ENCODE measurements at places on chromosomes 12 and 14.

DNA sequence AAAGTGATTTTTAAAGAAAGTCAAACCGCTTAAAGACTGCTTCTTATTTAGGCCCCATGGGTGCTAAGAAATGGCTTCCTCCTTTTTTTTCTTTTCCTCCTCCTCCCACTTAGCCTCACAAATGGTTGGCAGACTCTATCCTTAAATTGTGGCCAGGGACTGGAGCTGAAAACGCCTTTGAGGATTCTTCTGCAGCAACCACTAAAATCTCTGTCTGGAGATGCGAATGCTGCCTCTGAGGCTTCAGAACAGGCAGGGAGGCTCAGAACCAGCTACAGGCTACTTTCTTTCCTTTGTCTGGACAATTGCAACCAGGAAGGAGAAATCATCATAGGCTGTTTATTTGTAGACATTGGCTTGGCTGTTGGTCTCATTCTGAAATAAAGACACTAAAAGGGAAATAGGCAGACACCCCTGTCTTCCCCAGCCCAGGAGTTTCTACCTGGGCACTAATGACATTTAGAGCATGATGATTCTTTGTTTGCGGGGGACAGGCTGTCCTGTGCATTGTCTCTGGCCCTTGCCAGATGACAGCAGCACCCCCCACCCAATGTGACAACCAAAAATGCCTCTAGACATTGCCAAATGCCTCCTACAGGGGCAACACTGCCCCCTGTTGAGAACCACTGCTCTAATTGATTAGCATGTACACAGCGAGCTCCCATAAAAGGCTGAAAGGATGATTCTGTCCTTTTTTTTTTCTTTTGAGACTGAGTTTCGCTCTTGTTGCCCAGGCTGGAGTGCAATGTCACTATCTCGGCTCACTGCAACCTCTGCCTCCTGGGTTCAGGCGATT lies 50.3 kb downstream of the MAP1LC3B2 start:
- DNase-seq: peak; percentile 38

- DNase-seq: no peak
Measured at GRCh38 chr14:102731871-102732800, 45.1 kb upstream of the TRAF3 start.

DNA sequence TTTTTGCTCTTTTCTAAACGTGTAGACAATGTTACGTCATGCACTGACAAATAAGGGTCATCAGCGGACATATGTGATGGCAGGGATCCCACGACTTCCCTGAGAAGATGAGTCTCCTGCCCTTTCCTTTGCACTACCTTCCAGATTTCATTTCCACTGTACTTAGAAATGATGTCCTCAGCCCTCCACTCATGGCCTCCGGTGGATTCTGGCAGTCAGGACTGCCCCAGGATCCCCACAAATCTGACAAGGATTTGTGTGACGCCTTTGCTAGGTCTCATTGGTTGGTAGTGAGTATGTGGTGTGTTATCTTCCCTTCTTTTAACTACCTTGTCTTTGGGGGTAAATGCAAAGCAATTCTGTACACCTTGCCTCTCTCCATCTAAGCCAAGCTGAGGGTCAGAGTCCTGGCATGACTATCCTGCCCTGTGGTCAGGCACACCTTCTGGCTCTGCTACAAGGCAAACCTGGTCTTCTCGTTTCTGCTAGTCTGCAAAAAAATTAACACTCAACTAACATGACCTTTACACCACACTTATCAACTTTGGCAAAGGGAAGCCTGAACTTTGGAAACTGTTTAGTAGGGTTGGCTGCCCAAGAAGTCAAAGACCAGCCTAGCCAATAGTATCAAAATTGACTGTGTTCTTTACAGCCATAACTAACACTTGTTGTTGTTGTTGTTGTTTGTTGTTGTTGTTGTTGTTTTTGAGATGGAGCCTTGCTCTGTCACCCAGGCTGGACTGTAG lies 17.3 kb upstream of the DHRS4 start:
- no peak for DNase-seq

- DNase-seq: no peak
Measured at GRCh38 chr12:30447061-30447750, 248.5 kb downstream of the IPO8 start.

- DNase-seq: no peak
Measured at GRCh38 chr14:75053396-75054291, 2.4 kb upstream of the MLH3 start.

- DNase-seq: no peak
Measured at GRCh38 chr14:93713726-93714405, 74.4 kb downstream of the PRIMA1 start.

- DNase-seq: no peak
Measured at GRCh38 chr14:63951021-63951420, 98.2 kb downstream of the SYNE2 start.

- peak; percentile 97 for DNase-seq
Measured at GRCh38 chr14:105490572-105491365, at the start of gene TEDC1. Gene TEDC1, plus strand, starts transcription at chr14:105491246. Its CDS starts 130 bp downstream, at chr14:105491376.

DNA sequence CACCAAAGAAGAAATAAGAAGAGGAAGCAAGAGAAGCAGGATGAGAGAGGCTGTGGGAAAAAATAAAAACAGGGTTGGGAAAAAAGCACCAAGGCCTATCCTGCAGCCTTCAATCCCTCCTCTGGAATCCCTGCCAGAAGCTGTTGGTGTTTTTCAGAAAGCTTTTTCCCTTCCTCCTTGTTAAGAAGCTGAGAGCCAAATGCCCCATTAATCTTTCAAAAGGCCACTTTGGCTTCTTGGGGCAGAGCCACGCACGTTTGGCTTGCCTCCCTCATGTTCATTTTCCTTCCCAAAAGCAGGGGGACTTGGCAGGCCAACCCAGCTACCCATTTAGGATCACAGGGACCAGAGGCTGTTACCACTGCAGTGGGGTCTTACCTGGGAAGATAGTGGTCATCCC lies 365.3 kb downstream of the NUAK1 start:
- DNase-seq: no peak

DNA sequence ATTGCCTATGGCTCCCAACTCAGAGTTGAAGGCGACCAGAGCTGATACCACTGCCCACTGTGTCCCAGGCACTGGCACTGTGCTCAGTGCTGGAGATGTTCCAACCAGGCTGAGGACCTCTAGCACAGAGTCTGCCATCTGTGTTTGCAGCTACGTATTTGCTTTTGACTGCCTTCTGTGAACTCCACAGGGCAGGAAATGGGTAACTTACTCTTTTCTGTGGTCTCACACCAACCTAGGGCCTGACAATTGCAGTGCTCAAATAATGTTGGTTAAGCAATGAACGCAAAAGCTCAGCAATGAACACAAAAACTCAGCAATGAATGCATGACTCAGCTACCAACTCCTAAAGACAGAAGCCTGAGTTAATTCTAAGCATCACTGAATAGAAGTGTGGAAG lies 202.8 kb downstream of the NUAK1 start:
- DNase-seq: no peak

GRCh38 chr12:2877953-2878732 lies 1.1 kb downstream of the RHNO1 start:
- DNase-seq: no peak

- no peak for DNase-seq
Measured at GRCh38 chr12:79424109-79424721, 266.5 kb downstream of the PAWR start.

GRCh38 chr14:96592591-96593386 lies 90.6 kb downstream of the PAPOLA start:
- peak; percentile 55 for DNase-seq

GRCh38 chr12:98612696-98613334 lies 19.3 kb downstream of the SLC25A3 start:
- no peak for DNase-seq

- no peak for DNase-seq
Measured at GRCh38 chr12:76274420-76275083, 73.7 kb downstream of the BBS10 start.

DNA sequence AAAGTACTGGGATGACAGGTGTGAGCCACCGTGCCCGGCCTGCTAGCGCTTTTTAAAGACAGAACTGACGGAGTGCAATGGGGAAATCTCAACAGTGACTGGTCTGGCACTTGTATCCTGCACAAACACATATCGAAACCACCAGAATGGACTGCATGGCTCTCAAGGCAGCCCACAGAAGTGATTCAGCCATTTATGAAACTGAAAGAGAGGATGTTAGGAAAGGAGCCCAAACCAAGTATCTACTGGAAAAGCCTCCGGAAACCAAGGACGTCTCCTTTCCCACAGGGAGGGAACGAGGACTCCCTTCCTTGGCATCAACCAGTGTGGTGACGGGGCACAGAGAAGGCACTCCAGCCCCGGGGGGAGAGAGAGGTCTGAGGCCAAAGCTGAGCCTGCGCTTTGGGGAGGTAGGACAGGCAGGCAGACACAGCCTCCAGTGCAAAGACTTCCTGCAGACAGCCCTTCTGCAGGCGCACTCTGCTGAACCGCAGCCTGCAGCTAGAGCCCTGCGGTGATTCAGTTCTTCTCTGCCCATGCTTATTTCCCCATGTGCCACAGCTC lies 16.5 kb downstream of the SLC15A4 start:
- no peak for DNase-seq

- no peak for DNase-seq
Measured at GRCh38 chr14:38731962-38732361, 371.1 kb downstream of the SEC23A start.

- peak; percentile 38 for DNase-seq
Measured at GRCh38 chr12:119802472-119802871, 74.6 kb downstream of the CIT start.

GRCh38 chr14:22070119-22070982 lies 396.7 kb upstream of the OR4E1 start:
- peak; percentile 19 for DNase-seq

DNA sequence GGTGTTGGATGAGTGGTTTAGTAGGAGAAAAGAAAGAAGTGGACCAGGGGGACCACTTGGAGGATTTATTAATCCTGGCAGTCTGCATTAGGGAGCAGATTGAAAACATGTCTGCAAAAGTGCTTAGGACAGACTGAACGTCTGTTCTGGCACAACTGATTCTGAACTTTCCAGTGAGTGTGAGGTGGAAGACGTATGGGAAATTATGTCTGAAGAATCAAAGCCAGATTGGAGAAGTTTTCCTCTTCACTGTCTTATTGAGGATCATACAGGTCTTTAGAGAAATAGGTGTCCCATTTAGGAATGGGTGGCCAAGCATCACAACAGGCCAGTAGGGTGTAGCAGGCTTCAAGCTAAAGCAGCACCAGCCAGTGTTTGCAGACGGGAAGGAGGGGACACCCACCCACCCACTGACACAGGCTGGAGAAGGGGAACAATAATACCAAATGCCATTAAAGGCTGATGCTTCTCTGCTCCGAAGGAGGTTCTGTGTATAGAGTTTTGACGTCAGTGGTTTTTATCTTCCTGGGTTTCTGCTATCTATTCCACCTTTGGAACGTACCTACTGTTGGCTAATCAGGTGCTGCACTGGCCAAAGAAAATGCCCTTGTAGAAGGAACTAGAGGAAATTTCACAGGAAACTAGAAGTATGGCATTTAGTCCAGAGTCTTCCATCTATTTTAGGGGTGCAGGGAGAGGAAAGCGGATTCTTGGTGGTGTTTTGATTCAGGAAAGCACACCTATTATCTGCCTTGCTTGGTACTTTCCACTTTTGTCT lies 1.8 kb downstream of the SRRM4 start:
- peak; percentile 43 for DNase-seq

- no peak for DNase-seq
Measured at GRCh38 chr12:115960868-115961802, 316.4 kb downstream of the MED13L start.

DNA sequence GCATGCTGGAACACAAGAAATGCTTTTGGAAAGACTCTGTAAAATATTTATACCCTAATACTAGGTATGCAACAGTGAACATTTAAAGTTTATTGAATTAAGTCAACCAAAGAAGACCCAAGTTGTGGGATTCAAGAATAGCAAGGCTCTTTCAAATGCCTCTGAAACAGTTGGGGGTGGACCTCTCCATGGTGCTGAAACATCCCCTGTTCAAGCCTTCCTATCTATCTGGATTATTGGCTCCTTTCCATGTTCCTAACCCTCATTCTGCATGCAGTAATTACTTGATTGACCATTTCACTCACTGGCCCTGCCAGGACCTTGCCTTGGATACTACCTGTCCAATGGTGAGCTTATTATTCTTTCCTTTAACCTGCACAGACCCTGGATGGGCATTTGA lies 349.7 kb downstream of the NRXN3 start:
- DNase-seq: no peak

GRCh38 chr14:96205978-96206360 lies 1.3 kb downstream of the BDKRB2 start:
- no peak for DNase-seq

DNA sequence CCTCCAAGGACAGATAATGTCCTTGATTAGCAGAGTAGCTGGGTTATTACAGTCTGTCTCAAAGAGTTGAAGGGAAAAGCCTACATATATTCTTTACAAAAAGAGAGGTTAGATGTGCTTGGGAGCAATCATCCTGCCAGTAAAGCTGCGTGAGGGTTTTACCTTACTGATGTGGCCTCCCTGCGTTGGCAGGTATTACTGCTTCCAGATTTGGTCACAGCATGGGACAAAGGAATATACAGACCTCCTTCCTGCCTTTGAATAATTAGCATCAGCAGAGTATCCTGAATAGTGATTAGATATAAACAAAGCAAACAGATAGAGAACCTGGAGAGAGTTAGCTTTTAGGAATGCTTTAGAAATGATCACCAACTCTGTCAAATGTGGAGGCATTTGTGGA lies 69.6 kb downstream of the TMTC2 start:
- DNase-seq: no peak

- DNase-seq: no peak
Measured at GRCh38 chr14:96410119-96410518, 18.2 kb downstream of the AK7 start.

DNA sequence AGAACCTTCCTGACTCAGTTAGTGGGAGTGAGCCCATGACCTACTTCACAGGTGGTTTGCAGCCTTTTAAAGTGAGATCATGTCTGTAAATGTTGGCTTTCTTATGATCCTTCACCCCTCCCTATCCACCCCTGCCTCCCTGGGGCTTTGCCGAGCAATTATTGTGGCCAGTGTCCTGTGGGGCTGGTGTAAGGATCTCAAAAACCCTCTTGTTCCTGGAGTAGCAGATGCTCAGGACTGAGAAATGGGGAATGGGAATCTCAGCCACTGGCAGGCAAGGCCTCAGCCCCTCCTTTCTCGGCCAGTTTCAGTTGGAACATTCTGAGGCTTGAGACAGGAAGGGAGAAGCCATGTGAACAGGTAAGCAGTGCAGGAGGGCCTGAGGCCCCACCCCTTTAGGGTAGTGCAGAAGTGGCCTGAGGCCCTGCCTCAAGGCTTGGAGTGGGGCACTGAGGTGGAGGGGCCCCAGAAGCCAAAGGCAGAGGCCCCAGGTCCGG lies 53.8 kb downstream of the PLEKHG3 start:
- DNase-seq: peak; percentile 50

GRCh38 chr12:106309671-106310505 lies 7.4 kb downstream of the TCP11L2 start:
- no peak for DNase-seq

DNA sequence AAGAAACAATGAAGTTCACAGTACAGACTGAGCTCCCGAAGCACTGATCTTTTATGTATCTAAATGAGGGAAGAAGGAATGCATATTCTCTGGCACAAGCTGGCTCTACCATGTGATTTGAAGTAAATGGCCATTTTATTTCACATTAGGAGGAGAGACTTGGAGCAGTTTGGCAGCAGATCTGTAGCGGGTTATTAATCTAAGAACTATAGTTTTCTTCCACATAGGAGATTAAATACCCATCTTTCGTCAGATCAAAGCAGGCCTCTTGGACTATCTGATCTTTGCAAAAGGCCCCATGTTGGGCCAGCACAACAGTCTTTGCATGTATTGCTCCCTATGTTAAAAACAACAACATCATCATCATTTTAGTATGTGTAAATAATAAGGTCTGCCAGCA lies 477.8 kb downstream of the ZFP36L1 start:
- no peak for DNase-seq
